ENCODE measurements at places on chromosomes 4 and X. TPM values are rescaled to one million over a fixed set of nuclear protein-coding genes. Genes with fewer than 3 reads are reported as not detected.

Gene CLTRN
- polyA plus RNA-seq: 19.6 TPM

GRCh38 chr4:74475091-74475800 lies 30.3 kb downstream of the AREG start:
- peak; percentile 63 for DNase-seq

- no peak for DNase-seq
Observed at GRCh38 chr4:51885363-51885762, 42.4 kb downstream of the DCUN1D4 start.

DNA sequence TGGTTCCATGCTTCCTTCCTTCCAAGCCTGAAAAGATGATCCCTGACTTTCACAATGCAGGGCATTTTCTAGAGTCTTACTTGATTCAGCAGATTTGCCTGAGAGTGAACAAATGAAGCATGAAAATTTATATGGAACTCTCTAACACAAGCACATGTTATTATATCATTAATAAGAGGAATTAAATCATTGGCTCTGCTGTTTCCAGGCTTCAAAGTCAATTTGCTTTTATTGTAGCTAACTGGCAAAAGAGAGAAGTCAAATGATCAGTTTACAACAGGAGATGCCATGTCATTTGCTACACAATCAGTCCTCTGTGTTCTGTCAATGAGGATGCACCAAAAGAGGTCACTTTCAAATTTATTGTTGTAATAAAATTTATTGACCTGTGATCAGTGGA lies 101.5 kb upstream of the UGT8 start:
- DNase-seq: no peak

- no peak for DNase-seq
Observed at GRCh38 chr4:87807402-87807801, 8.0 kb downstream of the IBSP start.

DNA sequence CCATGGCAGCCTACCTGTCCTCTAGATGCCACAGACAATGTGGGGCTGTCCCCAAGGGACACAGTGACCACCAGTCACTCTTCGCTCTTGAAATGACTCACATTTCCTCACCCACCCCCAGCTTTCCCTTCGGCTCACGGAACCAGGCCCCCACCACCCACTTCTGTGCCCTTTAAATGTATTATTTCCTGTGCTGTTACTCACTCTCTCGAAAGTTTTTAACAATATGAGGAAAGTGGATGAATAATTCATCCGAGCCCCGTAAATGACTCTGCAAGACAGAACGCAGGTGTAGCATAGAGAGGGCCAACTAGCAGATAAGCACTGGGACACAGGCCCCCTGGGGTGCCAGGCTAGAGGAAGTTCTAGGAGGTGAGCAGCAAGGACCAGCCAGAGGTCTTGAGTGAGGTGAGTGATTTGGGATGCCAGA lies 179.5 kb upstream of the TBL1X start:
- no peak for DNase-seq

DNA sequence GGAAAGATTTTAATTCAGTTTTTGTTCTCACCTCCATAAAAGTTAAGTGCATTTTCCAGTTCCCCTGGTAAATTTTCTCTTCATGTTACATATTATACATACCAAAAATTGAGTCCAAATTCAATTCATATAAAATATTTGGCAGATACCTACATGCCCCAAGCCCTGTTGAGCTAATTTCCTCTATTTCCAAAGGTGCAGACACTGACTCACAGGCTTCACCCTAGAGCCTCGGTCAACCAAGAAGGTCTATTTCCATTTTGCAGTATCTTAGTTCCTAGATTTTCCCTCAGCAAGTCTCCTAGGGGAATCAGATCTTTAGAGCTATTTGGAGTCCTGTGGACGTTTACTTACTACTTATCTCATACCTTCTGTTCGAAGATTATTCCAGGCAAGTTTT lies 174.4 kb downstream of the TSPAN5 start:
- no peak for DNase-seq
